ENCODE measurements at places on chromosomes 3 and 15. TPM values are rescaled to one million over a fixed set of nuclear protein-coding genes. Genes with fewer than 3 reads are reported as not detected.

The CCDC13 gene
- total RNA-seq, result 0.64 TPM

The TM4SF1 gene
- 52.2 TPM for total RNA-seq

GRCh38 chr3:25088284-25088683 is 339.8 kb upstream of the RARB start:
- no peak for DNase-seq

- no peak for DNase-seq
Observed at GRCh38 chr3:19959505-19959904, 12.6 kb downstream of the RAB5A start.

GRCh38 chr3:174697310-174697709 is 161.8 kb upstream of the NAALADL2 start:
- DNase-seq, result no peak
